ENCODE measurements at places on chromosomes 12 and 14. TPM values are rescaled to one million over a fixed set of nuclear protein-coding genes. Genes with fewer than 3 reads are reported as not detected.

DNA sequence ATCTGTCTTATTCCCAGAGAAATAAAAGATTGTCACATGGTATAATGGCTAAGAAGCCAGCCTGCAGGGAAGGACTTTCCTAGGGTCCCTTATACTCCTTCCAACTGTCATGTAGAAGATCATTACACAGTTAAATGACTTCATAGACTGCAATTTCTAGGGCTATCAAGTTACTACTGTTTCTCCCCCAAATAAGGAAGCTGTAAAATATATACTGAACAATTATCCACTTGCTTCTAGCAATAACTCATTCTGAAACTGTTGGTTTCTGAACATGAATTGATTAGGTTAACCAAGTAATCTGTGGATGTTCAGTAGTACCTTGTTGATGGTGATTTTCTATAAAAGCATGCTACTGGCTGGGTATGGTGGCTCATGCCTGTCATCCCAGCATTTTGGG lies 44.6 kb downstream of the A2ML1 start:
- DNase-seq: no peak

DNA sequence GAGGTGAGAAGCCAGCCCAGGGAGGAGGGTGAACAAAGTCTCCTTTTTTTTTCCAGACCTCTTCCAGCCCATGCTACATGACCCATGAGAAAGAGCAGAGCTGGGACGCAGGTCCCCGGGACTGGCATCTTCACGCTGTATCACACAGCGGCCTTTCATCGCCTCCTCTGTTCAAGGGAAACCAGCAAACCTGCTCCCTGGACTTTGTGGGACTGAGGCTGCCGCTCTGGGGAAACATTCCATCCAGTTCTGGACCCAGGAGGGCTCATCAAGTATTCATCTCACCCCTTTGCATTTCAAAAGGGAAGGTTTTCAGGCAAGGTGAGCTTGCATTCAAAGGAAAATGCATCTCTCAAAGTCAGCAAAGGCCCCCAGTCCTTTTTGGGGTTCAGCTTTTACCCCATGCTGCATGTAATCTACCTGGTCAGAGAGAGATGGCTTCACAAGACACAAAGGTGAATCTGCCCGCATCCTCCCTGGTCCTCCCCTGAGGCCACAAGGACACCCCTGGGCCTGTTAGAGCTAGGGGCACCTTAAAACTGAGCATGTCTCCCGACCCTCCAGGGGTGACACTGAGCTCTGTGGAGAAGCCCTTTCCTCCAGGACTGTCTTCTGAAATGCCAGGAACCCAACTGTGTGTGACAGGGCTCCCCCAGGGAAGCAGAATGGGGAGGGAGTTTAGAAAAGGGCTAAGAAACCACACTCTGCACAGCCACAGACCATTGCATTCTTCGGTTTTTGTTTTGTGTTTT lies 21.2 kb upstream of the MEG3 start:
- no peak for DNase-seq

GRCh38 chr12:2382370-2383155 lies 329.8 kb downstream of the CACNA1C start:
- no peak for DNase-seq

IL23A gene
- 0.29 TPM for polyA plus RNA-seq

GRCh38 chr12:133225527-133225926 lies 10.2 kb downstream of the ANHX start:
- DNase-seq: no peak

TAS2R30 gene
- polyA plus RNA-seq: 0.08 TPM

DNA sequence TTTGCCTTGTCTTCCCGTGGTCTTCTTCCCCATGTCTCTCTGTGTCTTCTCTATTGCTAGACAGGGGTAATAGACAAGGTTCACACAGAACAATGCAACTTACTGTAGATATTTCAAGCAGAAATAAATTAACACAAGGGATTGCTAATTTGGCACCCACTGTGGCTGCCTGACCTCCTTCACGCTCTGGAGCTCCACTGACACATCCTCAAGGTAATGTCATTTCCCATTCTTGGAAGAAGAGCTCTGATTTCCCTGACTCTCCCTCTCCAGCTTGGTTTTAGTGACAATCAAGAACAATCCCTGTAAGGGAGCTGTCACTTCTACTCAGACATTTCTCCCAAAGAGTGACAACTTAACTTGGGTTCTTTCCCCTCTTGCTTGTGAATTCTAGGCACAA lies 105.4 kb upstream of the NAP1L1 start:
- DNase-seq: no peak

DNA sequence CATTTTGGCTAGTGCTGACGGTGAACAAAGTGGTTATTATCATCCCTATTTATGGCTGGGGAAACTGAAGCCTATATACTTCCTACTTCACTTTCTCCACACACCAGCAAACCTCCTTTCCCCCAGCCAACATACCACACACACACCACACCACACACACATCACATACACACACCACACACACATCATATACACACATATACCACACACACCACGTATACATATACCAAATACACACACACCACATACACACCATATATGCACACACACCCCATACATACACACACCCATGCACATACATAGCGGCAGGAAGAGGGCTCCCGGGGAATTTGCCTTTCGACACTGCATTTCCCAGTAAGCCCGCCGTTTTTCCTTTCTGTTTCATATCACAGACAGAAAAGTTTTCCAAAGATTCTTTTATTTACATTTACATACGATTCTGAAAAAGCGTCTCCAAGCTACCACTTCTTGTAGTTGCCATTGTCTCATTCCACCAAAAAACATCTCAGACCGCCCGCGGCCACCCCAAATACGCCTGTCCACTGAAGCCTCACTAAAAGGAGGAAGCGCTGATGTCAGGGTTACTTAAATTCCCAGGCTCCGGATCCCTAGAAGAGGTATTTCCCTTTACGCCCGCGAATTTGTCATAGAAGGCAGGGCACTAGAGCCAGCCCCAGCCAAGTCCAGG lies 823 bp upstream of the RAB5B start:
- no peak for DNase-seq

GRCh38 chr14:45838597-45838996 lies 585.6 kb upstream of the MIS18BP1 start:
- DNase-seq: no peak

GRCh38 chr12:48045061-48045846 lies 41.0 kb upstream of the COL2A1 start:
- DNase-seq: no peak

TXNDC16 gene
- 1.6 TPM for polyA plus RNA-seq

All from SK-N-SH (cell line).